ENCODE measurements at places on chromosomes 5 and 9. TPM values are rescaled to one million over a fixed set of nuclear protein-coding genes. Genes with fewer than 3 reads are reported as not detected.

The RPP25L gene
- 22.4 TPM for total RNA-seq

The TAF1L gene
- not detected for total RNA-seq

The EPB41L4A gene
- total RNA-seq, result 10.0 TPM

The SPATA6L gene
- 1.9 TPM for total RNA-seq

The SH3RF2 gene
- total RNA-seq, result 3.2 TPM

The IL9 gene
- not detected for total RNA-seq

The MLANA gene
- total RNA-seq, result not detected

The PRRC2B gene
- total RNA-seq, result 262 TPM

The RAD23B gene
- 154 TPM for total RNA-seq

The PFN3 gene
- not detected for total RNA-seq

The DRD1 gene
- total RNA-seq, result 0.34 TPM

The KCNV2 gene
- total RNA-seq, result 2.0 TPM

DNA sequence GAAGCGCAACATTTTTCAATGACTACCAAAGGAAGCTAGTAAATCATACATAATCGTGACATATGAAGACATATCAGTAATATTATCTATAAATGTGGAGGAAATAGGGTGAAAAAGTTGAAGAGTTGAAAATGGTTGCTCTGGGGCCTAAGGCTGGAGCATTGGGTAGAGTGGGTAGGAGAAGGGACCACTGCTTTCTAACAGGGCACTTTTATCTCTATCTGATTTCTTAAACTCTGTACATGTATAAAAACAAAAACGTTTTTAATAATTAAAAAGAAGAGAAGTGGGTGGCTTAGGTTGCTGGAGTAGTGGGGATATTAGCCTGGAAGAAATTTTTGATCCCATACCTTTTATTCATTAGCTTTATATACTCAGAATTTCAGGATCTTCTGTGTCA is 44.2 kb upstream of the ITGA1 start:
- H3K36me3 ChIP-seq, result no peaks in the 10 kb centered on the region
- H3K27me3 ChIP-seq, result no peaks in the 10 kb centered on the region
- no peak for DNase-seq
- H3K4me3 ChIP-seq, result no peak overlapping the region

DNA sequence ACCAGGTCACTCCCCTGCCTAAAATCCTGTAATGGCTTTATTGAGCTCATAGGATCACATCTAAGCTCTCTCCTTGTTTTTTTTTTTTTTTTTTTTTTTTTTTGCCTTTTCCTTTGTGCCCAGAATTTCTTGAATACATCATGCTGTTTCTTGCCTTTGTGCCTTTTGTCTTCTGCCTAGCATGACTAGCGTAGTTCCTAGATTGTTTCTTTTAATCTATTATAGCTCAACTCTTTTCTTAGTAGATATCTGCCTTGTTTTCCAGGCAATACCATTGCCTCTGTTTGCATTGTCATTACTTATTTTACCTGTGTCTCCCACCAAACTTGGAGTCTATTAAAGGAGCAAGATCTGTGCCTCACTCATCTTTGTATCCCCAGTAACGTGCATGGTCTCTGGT is 106.1 kb upstream of the C9orf72 start:
- no peak for DNase-seq
- peaks cover under 1% of the 10 kb centered on the region for H3K4me1 ChIP-seq
- H3K27me3 ChIP-seq, result peaks cover 3% of the 10 kb centered on the region
- H3K36me3 ChIP-seq, result no peaks in the 10 kb centered on the region

- no peak for DNase-seq
- H3K27ac ChIP-seq, result no peak overlapping the region
- no peaks in the 10 kb centered on the region for H3K4me1 ChIP-seq
- no peaks in the 10 kb centered on the region for H3K27me3 ChIP-seq
Measured at GRCh38 chr5:125826214-125826613, 597.0 kb upstream of the GRAMD2B start.

DNA sequence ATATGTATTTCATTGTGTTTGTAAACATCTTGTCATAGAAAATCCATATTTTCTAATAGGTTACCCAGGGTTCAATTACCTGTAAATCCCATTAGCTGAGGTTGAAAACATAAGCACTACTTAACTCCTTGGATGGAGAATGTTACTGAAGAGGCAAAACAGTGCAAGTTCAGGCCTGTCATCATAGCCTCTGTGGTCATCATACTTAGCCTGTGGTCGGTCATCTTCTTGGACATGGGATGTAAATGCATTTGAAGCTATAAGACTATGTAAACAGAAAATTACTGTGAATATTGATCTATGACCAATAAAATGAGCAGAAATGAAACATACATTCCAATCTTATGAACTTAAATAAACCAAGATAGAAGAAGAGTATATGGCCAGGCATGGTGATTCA is 164.7 kb downstream of the CHSY3 start:
- no peaks in the 10 kb centered on the region for H3K36me3 ChIP-seq
- H3K27me3 ChIP-seq, result no peaks in the 10 kb centered on the region
- H3K27ac ChIP-seq, result no peak overlapping the region
- no peaks in the 10 kb centered on the region for H3K4me1 ChIP-seq
- no peak for DNase-seq

DNA sequence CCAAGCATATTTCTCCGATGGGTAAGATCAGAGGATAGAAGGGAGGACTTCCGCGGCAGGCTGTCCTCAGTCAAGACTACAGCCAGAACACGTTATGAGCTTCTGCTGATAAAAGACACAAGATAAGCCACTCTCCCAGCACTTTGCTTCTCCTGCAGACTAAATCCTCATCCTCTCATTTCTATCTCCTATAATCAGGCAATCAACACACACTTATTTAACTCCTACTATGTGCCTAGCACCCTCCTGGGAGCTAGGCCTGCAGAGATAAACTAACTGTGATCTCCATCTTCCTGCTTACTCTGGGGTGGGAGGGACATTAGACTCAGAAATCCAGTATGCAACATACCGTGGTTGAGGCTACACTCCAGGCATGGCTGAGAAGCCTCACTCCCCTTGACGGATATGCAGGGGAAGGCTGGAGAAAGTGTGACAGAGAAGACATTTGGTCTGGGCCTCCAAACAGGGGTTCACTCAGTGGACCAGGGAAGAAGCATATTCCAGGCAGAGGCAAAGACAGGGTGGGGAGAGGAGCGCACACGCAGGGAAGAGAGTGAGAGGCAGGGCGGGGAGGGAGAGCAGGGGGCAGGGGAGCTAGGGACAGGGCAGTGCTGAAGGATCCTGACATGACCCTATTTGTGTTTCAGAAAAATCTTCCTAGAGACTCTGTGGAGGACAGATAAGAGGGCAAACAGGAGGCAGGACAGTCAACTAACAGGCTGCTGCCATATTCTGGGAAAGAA is 274.1 kb downstream of the DENND1A start:
- H3K27me3 ChIP-seq, result no peaks in the 10 kb centered on the region
- no peak overlapping the region for H3K27ac ChIP-seq
- DNase-seq, result no peak
- no peak overlapping the region for H3K4me3 ChIP-seq
- peaks cover 5% of the 10 kb centered on the region for H3K36me3 ChIP-seq

GRCh38 chr9:91056917-91057316 is 255.3 kb downstream of the SYK start:
- no peak overlapping the region for H3K27ac ChIP-seq
- peaks cover 5% of the 10 kb centered on the region for H3K4me1 ChIP-seq
- no peaks in the 10 kb centered on the region for H3K36me3 ChIP-seq
- DNase-seq, result no peak

- H3K4me1 ChIP-seq, result no peaks in the 10 kb centered on the region
- H3K27ac ChIP-seq, result no peak overlapping the region
- H3K36me3 ChIP-seq, result peaks cover 21% of the 10 kb centered on the region
- H3K4me3 ChIP-seq, result peak overlapping the region; percentile 95
- no peaks in the 10 kb centered on the region for H3K27me3 ChIP-seq
Measured at GRCh38 chr9:128321879-128322403, 306 bp downstream of the TRUB2 start.

- H3K27ac ChIP-seq, result no peak overlapping the region
- H3K36me3 ChIP-seq, result no peaks in the 10 kb centered on the region
- DNase-seq, result no peak
- no peak overlapping the region for H3K4me3 ChIP-seq
Measured at GRCh38 chr9:69601698-69602097, 70.5 kb downstream of the APBA1 start.

- H3K27ac ChIP-seq, result no peak overlapping the region
- no peak overlapping the region for H3K4me3 ChIP-seq
- H3K4me1 ChIP-seq, result peaks cover 18% of the 10 kb centered on the region
- no peaks in the 10 kb centered on the region for H3K36me3 ChIP-seq
Measured at GRCh38 chr9:7963026-7963425, 163.4 kb upstream of the DMAC1 start.

- H3K27ac ChIP-seq, result no peak overlapping the region
- peak; percentile 79 for DNase-seq
- no peaks in the 10 kb centered on the region for H3K36me3 ChIP-seq
- H3K4me1 ChIP-seq, result no peaks in the 10 kb centered on the region
- no peak overlapping the region for H3K4me3 ChIP-seq
Measured at GRCh38 chr9:137161558-137162486, 8.0 kb downstream of the LRRC26 start.

GRCh38 chr5:135312255-135312935 is 86.6 kb downstream of the MACROH2A1 start:
- DNase-seq, result peak; percentile 22
- peaks cover 6% of the 10 kb centered on the region for H3K27me3 ChIP-seq
- no peak overlapping the region for H3K4me3 ChIP-seq
- no peak overlapping the region for H3K27ac ChIP-seq
- no peaks in the 10 kb centered on the region for H3K36me3 ChIP-seq

DNA sequence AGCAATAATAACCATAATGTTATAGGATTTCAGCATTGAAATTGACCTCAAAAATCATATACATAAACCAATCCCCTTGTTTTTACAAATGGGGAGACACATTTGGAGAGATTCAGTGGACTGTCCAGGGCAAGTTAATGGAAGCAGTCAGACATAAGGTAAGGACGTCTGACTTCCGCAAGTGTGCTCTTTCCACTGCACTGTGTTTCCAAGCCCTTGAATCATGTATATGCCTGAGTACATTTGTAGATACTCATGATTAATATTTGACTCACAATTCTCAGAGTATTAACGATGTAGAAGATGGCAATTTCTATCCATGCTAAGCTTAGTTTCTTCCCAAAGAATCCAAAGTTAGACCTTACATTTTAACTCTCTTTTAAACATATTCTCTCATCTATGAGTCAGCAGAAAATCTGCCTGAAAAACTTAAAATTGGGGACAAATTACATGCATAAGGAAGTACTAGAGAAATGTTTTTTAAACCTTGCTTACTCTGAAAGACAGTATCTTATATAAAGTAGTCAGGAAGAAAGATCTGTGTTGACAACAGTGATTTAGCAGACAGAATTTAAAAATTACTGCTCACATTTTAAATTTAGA is 165.3 kb downstream of the NFIB start:
- H3K27ac ChIP-seq, result no peak overlapping the region
- peaks cover 28% of the 10 kb centered on the region for H3K27me3 ChIP-seq
- DNase-seq, result no peak

GRCh38 chr9:12681620-12682019 is 11.6 kb upstream of the TYRP1 start:
- H3K4me1 ChIP-seq, result no peaks in the 10 kb centered on the region
- H3K27ac ChIP-seq, result no peak overlapping the region
- H3K27me3 ChIP-seq, result no peaks in the 10 kb centered on the region
- DNase-seq, result no peak
- no peaks in the 10 kb centered on the region for H3K36me3 ChIP-seq

- DNase-seq, result no peak
- no peak overlapping the region for H3K27ac ChIP-seq
- H3K4me1 ChIP-seq, result no peaks in the 10 kb centered on the region
Measured at GRCh38 chr5:1497242-1497777, 26.4 kb downstream of the LPCAT1 start.

DNA sequence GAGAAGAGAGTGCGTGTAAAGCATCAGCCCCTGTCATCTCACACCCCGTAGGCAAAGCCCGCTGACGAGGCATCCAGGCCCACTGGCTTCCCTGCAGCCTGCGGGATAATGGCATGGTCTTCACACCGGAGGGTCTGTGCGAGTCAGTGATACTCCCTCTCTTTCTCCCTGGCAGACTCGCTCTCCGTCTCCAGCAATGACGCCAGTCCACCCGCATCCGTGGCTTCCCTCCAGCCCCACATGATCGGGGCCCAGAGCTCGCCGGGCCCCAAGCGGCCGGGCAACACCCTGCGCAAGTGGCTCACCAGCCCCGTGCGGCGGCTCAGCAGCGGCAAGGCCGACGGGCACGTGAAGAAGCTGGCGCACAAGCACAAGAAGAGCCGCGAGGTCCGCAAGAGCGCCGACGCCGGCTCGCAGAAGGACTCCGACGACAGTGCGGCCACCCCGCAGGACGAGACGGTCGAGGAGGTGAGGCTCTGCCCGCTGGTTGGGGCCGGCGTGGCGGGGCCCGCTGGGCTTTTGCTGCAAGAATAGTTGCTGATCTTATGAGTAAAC is 120.7 kb upstream of the OTULINL start:
- H3K27ac ChIP-seq, result no peak overlapping the region
- no peaks in the 10 kb centered on the region for H3K4me1 ChIP-seq
- DNase-seq, result no peak
- H3K27me3 ChIP-seq, result no peaks in the 10 kb centered on the region
- H3K4me3 ChIP-seq, result no peak overlapping the region

GRCh38 chr9:36818242-36818938 is 215.7 kb downstream of the PAX5 start:
- H3K36me3 ChIP-seq, result no peaks in the 10 kb centered on the region
- peak; percentile 62 for DNase-seq
- H3K27ac ChIP-seq, result peak overlapping the region; percentile 91

GRCh38 chr5:42854795-42855194 is 43.1 kb upstream of the SELENOP start:
- peak overlapping the region; percentile 6 for H3K4me3 ChIP-seq
- DNase-seq, result no peak
- H3K4me1 ChIP-seq, result peaks cover 18% of the 10 kb centered on the region
- no peaks in the 10 kb centered on the region for H3K36me3 ChIP-seq
- H3K27ac ChIP-seq, result no peak overlapping the region
